ENCODE measurements at places on chromosomes 7 and 10.
A peak's percentile ranks its signal among the peaks of the same experiment; 100 is the strongest.

DNA sequence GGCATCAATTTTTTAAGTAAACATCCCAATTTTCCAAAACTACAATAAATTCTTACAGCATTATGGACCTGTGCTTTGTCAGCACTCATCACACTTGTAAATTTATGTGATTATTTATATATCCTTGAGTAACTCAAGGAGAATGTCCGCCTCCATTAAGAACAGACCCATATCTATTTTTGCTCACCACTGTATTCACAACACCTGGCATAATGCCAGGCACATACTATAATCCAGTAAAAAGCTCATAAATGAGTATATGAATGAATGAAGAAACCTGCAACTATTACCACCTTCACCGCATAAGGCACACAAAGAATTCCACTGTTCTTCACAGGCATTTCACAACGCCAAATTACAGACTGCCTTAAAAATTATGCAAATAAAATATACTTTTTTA lies 46.9 kb downstream of the MINDY3 start:
- peak; percentile 18 for DNase-seq

- no peak for DNase-seq
These were observed 2.0 kb downstream of the ZSCAN21 start for GRCh38 chr7:100051611-100052010.

GRCh38 chr7:142603870-142604448 lies 145.3 kb upstream of the PRSS1 start:
- peak; percentile 71 for DNase-seq

GRCh38 chr7:105713488-105714465 lies 132.5 kb upstream of the EFCAB10 start:
- DNase-seq: no peak

DNA sequence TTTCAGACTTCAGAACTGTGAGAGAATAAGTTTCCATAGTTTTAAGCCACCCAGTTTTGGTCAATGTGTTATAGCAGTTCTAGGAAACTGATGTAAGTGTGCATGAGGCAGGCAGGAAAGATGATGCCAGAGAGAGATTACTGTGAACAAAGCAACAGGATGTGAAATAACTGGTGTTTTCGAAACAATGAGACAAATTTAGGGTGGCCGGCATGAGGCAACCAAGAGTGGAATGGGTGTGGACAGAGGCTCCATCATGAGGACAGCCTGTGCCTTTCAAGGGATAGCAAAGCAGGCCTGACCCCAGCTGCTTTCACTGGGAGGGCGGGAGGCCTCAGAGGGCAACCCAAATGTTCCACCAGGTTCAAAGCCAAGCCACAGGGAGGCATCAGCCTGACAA lies 67.3 kb upstream of the UCN3 start:
- peak; percentile 24 for DNase-seq

- DNase-seq: no peak
These were observed 46.6 kb downstream of the ITGB1 start for GRCh38 chr10:32911285-32912016.
